ENCODE measurements at places on chromosomes 1 and 21.

DNA sequence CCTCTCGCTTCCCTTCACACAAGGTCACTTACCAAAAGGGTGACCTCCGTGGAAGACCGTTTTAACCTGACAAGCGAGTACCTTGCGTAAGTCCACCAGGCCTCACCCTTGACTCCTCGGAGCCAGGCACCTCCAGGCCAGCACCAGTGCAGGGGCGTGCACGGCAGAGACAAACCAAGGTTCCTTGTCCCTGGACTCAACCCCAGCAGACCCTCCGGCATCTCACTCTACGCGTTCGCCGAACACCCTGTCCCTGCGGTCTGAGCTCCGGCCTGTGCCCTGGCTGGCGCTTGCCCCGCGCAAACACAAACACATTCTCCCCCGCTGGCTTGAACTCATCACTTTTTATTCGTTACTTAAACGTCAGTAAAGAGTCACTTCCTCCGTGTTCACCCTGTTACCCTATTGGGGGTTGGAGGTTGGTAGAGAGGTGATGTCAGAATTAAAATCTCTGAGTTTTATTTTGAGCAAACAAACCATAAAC is 4.5 kb downstream of the TBX15 start:
- no peak for DNase-seq

GRCh38 chr1:147736883-147737282 is 23.5 kb downstream of the GJA5 start:
- no peak for DNase-seq

DNA sequence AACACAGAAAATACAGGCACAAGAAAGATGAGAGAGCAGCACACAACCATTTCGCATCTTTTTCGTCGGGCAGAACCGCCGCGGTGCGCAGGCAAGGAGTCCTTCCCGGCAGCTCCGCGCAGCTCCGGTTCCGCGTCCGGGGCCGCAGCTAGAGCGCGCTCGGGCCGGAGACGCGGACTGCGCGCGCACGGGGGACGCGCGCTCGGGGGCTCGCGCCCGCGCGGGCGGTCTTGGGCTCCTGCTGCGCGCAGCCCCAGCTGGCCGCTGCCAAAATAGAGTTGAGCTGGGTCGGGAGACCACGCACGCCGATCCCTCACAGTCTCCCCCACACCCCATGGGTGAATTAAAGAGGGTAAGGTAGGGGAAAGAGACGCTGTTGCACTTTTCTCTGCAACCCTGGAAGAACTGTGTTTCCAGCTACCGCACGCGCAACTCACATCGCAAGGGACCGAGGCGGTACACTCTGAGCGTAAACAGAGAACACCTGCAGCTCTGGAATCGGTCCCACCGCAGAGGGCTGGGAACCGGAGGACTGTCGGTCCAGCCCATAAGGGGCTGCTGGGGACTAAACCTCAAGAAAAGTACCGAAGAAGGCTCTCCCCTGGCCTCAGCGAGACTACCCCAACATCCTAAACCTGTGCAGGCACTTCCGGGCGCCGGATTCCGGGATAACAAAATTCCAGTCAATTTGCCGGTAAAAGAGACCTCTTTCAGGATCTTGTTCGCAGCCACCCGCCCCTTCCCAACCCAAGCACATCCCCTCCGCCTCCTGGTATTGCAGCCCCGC is 1.7 kb downstream of the NR5A2 start:
- DNase-seq, result no peak

GRCh38 chr21:44439211-44439600 is 16.1 kb upstream of the LRRC3 start:
- no peak for DNase-seq

- DNase-seq, result no peak
Measured at GRCh38 chr1:69733061-69733460, 165.3 kb downstream of the LRRC7 start.

DNA sequence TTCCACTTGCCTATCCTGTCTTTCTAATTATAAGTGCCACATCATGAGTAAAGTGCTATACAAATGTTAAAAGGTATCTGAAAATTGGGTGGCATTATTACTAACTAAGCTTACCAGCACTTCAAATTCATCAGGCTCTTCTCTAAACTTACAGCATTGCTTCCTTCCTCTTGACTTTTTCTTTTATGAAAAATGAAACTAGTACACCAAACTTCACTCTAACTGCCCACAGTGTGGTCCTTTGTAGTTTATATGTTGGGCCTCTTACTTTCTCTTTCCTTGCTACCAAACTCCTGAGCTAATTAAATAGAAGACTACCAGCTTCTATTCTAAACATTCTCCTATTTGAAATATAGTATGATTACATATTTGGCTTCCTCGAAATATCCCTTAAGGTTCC is 81.8 kb downstream of the NOTCH2 start:
- peak; percentile 64 for DNase-seq

Measured in OCI-M1 (cell line).